ENCODE measurements at places on chromosomes 2 and 18. TPM values are rescaled to one million over a fixed set of nuclear protein-coding genes. Genes with fewer than 3 reads are reported as not detected.

GRCh38 chr2:63950414-63950813 is 68.8 kb downstream of the VPS54 start:
- no peak for DNase-seq
- no peaks in the 10 kb centered on the region for H3K4me1 ChIP-seq
- H3K4me3 ChIP-seq = no peak overlapping the region
- H3K27ac ChIP-seq = peak overlapping the region; percentile 36
- no peaks in the 10 kb centered on the region for H3K36me3 ChIP-seq

DNA sequence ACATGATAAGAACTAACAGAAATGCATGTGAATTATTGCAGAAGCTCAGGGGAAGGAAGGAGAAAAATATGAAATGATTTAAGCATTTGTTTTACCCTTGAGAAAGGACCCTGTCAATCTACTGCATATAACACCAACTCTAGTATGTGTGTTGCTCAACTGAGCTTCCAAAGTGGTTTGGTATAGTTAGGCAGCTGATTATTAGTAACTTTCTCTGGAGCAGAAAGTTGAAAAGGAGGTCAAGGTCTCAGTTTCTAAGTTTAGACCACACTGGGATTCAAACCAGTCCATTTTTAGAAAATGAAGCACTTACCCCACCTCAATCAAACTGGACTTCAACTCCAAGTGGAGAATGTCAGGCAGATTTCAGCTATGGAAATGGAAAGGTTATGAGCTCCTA is 123.3 kb upstream of the CDC42EP3 start:
- no peak overlapping the region for H3K27ac ChIP-seq
- no peak for DNase-seq
- H3K27me3 ChIP-seq = no peaks in the 10 kb centered on the region
- peaks cover 57% of the 10 kb centered on the region for H3K4me1 ChIP-seq

- no peak overlapping the region for H3K4me3 ChIP-seq
- no peaks in the 10 kb centered on the region for H3K36me3 ChIP-seq
- no peaks in the 10 kb centered on the region for H3K4me1 ChIP-seq
- no peak overlapping the region for H3K27ac ChIP-seq
- no peak for DNase-seq
Observed at GRCh38 chr18:79975985-79976680, 11.7 kb downstream of the HSBP1L1 start.

PGAP1 gene
- 6.4 TPM for total RNA-seq

- no peaks in the 10 kb centered on the region for H3K36me3 ChIP-seq
- H3K4me1 ChIP-seq = no peaks in the 10 kb centered on the region
- DNase-seq = no peak
- no peak overlapping the region for H3K27ac ChIP-seq
- no peaks in the 10 kb centered on the region for H3K27me3 ChIP-seq
- no peak overlapping the region for H3K4me3 ChIP-seq
Observed at GRCh38 chr2:192230889-192231453, 36.2 kb upstream of the TMEFF2 start.

PLCD4 gene
- total RNA-seq = 0.26 TPM

DNA sequence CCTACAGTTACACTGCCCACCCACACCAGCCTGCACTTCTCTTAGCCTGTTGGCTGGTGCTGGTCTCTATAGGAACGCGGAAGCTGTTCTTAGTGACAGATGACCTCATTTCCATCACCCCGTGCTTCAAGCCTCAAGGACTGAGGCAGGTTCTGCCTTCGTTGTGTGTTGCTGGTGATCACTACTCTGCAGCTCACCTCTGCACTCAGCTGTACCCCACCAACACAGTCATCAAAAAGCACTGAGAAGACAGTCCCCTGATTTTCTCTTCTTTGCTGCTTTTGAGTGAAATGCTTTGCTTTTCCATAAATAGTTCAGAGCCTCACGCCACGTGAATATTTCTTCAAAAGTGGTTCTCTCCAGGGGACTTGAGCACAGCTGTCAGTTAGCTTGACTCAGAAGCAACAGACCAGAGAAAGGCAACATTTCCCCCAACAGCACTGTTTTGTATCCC is 225.7 kb upstream of the CCDC150 start:
- H3K4me3 ChIP-seq = no peak overlapping the region
- no peak overlapping the region for H3K27ac ChIP-seq
- no peak for DNase-seq
- H3K36me3 ChIP-seq = no peaks in the 10 kb centered on the region
- no peaks in the 10 kb centered on the region for H3K4me1 ChIP-seq

ANKRD30B gene
- total RNA-seq = 0.44 TPM

GRCh38 chr2:64522843-64523428 is 1.2 kb upstream of the AFTPH start:
- H3K27ac ChIP-seq = no peak overlapping the region
- peak overlapping the region; percentile 95 for H3K4me3 ChIP-seq
- no peaks in the 10 kb centered on the region for H3K36me3 ChIP-seq
- DNase-seq = no peak
- peaks cover 4% of the 10 kb centered on the region for H3K4me1 ChIP-seq

SKOR2 gene
- not detected for total RNA-seq
